Psoas muscle (tissue), 8 donors: ENCODE measurements at places on chromosomes 3 and 15. TPM values are rescaled to one million over a fixed set of nuclear protein-coding genes. Genes with fewer than 3 reads are reported as not detected.

DNA sequence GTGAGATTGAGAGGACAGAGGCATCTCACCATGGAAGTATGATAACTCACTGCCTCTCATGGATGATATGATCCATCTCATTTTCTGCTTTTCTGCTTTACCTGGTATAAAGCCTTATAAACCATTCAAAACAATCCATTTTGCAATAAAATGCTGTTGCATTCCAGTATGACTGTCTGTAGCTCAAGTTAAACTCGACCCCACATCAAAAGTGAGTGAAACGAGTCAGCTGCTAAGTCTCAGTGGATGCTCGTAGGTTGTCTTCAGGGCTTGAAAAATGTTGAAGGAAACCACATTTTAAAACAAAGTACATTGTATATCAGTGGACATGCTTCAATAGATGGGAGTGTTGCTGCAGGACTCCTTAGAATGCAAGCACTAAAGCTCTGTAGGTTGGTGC, 839.0 kb downstream of the TUSC7 start:
- no peak for DNase-seq
- H3K27me3 ChIP-seq, result no peaks in the 10 kb centered on the region
- no peaks in the 10 kb centered on the region for H3K4me1 ChIP-seq
- H3K27ac ChIP-seq, result no peak overlapping the region
- no peaks in the 10 kb centered on the region for H3K36me3 ChIP-seq
- H3K4me3 ChIP-seq, result no peak overlapping the region

DNA sequence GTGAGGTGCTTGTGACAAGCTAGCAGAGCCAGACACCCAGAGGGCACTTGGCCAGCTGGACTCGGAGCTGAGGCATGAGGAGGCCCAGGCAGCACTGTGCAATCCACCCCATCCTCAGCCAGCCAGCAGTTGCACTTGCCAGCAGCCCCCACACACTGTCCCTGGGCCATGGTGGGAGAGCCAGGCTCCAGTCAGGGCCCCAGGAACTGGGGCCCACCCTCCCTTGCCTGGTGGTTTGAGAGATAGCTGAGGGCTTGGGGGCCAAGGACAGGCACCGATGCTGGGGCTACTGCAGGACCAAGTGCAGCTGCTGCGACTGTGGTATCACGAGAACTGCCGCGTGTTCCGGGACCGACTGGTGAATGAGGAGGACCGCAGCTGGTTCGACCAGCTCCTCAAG, 63.5 kb downstream of the DNAH1 start:
- H3K36me3 ChIP-seq, result no peaks in the 10 kb centered on the region
- H3K27me3 ChIP-seq, result no peaks in the 10 kb centered on the region
- DNase-seq, result no peak
- H3K4me3 ChIP-seq, result no peak overlapping the region
- no peaks in the 10 kb centered on the region for H3K4me1 ChIP-seq

DNA sequence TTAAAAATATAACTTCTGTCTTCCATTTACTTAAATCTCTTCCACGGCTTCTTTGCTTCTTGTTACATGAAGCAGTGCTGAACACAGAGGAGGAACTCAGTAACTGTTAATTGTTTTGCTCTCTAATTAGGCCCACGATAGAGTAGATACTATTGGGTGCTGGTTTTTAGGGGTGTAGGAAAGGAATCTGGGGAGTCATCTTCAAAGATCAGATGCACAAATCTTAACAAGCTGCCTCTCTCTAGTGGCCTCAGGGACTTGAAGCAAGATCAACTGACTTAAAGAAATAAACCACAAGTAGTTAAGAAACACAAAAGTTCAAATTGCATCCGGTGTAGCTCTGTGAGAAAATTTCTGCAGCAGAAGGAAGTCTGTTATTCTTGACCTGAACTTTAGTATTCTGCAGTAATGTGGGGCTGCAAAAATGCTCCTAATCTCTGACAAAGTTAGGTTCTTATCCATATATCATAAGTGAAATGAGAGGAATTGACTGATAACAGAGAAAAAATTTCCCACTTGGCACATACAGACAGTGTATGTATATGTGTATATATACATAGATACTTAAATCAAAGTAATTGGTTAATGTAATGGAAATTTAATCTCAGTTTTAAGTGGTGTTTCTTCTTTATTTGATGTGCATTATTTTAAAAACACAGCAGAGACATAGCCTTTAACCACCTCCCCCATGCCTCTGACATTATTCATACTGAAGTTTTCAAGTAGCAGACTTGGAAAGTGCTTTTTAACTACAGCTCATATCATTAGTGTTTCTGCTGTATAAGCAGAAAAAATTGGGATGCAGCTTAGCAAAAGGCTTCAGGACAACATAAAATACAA, 51.8 kb downstream of the CHST2 start:
- no peak overlapping the region for H3K27ac ChIP-seq
- no peak overlapping the region for H3K4me3 ChIP-seq
- no peaks in the 10 kb centered on the region for H3K27me3 ChIP-seq
- no peak for DNase-seq
- no peaks in the 10 kb centered on the region for H3K4me1 ChIP-seq

GRCh38 chr3:14439501-14440167, 37.2 kb downstream of the SLC6A6 start:
- no peaks in the 10 kb centered on the region for H3K27me3 ChIP-seq
- DNase-seq, result peak; percentile 70
- no peak overlapping the region for H3K4me3 ChIP-seq

- H3K4me1 ChIP-seq, result no peaks in the 10 kb centered on the region
- no peaks in the 10 kb centered on the region for H3K36me3 ChIP-seq
- no peak for DNase-seq
Observed at GRCh38 chr3:110806924-110807323, 264.7 kb upstream of the NECTIN3 start.

DNA sequence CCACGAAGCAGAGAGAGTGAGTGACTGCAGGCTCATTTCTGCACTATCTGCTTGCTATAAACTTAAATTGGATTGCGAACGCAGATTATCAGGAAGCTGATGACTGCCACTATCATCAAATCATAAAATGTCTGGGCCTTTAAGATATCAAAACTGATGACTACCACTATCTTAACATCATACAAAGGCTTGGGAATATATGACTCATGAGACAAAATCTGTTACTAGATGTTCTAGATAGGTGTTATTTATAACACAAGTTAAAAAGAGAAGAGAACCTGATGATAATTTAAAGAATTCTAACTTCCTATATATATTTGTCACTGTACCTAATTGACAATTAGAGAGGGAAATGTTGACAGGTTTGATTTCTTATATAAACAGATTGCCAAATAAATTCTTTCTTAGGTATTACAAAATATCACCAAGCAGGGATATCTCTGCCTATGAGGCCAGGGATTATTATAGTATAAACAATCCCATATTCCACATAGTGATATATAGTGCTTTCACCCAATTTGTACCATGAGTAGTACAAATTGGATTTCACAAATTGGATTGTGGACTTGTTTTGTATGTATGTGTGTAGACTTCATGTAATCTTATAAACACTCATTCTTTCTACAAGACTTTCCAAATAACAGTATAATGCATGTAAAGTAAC, 1157.2 kb downstream of the ROBO1 start:
- H3K4me3 ChIP-seq, result no peak overlapping the region
- no peaks in the 10 kb centered on the region for H3K27me3 ChIP-seq
- no peak for DNase-seq
- no peak overlapping the region for H3K27ac ChIP-seq
- H3K4me1 ChIP-seq, result no peaks in the 10 kb centered on the region

- H3K4me3 ChIP-seq, result no peak overlapping the region
- H3K27ac ChIP-seq, result no peak overlapping the region
- no peaks in the 10 kb centered on the region for H3K36me3 ChIP-seq
- H3K27me3 ChIP-seq, result no peaks in the 10 kb centered on the region
- H3K4me1 ChIP-seq, result peaks cover 9% of the 10 kb centered on the region
Observed at GRCh38 chr15:85172846-85173490, 191.3 kb downstream of the PDE8A start.

GRCh38 chr3:151926956-151927355, 53.5 kb downstream of the SUCNR1 start:
- H3K27me3 ChIP-seq, result peaks cover 1% of the 10 kb centered on the region
- no peaks in the 10 kb centered on the region for H3K4me1 ChIP-seq
- no peak for DNase-seq
- H3K4me3 ChIP-seq, result no peak overlapping the region
- no peaks in the 10 kb centered on the region for H3K36me3 ChIP-seq

GRCh38 chr15:57041416-57041815, 123.0 kb downstream of the TCF12 start:
- H3K4me1 ChIP-seq, result peaks cover 43% of the 10 kb centered on the region
- no peak overlapping the region for H3K27ac ChIP-seq
- H3K36me3 ChIP-seq, result no peaks in the 10 kb centered on the region
- DNase-seq, result no peak

GRCh38 chr3:46495901-46496456, 1.8 kb upstream of the RTP3 start:
- H3K36me3 ChIP-seq, result no peaks in the 10 kb centered on the region
- H3K4me1 ChIP-seq, result peaks cover 16% of the 10 kb centered on the region
- no peak overlapping the region for H3K27ac ChIP-seq
- no peak for DNase-seq
- no peak overlapping the region for H3K4me3 ChIP-seq
- H3K27me3 ChIP-seq, result no peaks in the 10 kb centered on the region

DNA sequence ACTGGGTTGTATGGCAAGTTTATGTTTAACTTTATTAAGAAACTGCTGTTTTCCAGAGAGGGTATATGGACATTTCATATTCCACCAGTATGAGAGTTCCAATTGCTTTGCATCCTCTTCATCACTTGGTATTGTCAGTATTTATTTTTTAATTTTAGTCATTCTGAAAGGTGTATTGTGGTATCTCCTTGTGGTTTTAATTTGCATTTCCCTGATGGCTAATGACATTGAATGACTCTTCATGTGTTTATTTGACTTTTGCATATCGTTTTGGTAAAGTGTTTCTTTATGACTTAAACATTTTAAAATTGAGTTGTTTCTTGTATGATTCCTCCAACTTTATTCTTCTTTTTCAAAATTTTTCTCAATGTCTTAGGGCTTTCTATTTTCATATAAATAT, 44.4 kb downstream of the IL1RAP start:
- DNase-seq, result no peak
- no peaks in the 10 kb centered on the region for H3K27me3 ChIP-seq
- H3K27ac ChIP-seq, result no peak overlapping the region
- no peak overlapping the region for H3K4me3 ChIP-seq
- H3K4me1 ChIP-seq, result no peaks in the 10 kb centered on the region

DNA sequence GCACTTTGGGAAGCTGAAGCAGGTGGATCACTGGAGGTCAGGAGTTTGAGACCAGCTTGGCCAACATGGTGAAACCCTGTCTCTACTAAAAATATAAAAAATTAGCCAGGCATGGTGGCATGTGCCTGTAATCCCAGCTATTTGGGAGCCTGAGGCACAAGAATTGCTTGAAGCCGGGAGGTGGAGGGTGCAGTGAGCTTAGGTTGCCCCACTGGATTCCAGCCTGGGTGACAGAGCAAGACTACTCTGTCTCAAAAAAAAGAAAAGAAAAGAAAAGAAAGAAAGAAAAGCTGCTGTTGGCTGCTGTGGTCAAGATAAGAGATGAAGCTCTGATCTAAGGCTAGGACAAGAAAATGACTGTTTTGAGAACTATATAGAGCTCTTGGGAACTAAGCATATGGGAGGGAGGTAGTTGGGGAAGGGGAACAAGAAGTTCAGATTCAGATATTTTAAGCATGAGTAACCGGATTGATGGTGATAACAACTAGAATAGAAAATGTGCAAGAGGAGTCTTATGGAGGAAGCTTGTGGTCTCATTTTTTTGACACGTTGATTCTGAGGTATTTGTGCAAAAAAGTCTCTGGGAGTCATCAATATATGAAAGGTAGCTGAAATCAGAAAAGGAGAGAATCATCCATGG, 25.7 kb downstream of the DNAH12 start:
- no peak overlapping the region for H3K4me3 ChIP-seq
- no peaks in the 10 kb centered on the region for H3K4me1 ChIP-seq
- H3K27ac ChIP-seq, result no peak overlapping the region
- DNase-seq, result no peak

DNA sequence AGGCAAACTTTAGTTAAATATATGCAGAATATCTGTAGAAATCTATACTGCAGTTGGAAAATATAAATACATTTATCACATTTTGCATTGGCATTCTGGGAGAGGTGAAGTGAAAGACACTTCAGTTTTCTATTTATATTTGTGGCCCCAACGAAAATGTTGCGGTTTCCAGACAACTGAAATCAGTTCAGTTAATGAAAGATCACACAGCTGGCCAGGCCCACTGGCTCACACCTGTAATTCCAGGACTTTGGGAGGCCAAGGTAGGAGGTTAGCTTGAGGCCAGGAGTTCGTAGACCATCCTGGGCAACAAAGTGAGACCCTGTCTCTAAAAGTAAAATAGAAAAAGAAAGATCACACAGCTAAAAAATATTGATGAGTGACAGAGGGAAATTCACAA, 11.9 kb upstream of the CLASP2 start:
- no peak for DNase-seq
- peaks cover 2% of the 10 kb centered on the region for H3K27me3 ChIP-seq
- no peak overlapping the region for H3K4me3 ChIP-seq
- no peaks in the 10 kb centered on the region for H3K36me3 ChIP-seq
- H3K27ac ChIP-seq, result no peak overlapping the region

DNA sequence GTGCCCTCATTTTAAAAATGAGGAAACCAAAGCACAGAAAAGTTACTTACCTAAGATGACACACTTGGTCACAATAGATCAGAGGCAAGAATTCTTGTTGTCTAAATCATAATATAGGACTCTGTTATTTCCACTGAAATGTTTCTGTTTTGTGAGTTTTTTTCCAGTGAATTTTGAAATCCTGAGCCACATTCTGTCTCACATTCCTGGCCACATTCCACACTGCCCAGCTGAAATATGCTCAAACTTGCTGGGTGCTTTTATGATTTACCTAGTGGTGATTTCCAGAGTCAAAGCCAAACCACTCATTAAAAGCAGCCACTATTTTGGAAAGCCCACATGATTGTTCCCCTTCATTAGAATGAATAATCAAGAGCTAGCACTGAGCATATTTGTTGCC, 82.3 kb upstream of the NPHP3 start:
- H3K36me3 ChIP-seq, result no peaks in the 10 kb centered on the region
- H3K4me3 ChIP-seq, result no peak overlapping the region
- no peak overlapping the region for H3K27ac ChIP-seq
- no peaks in the 10 kb centered on the region for H3K27me3 ChIP-seq
- no peak for DNase-seq
- H3K4me1 ChIP-seq, result peaks cover 9% of the 10 kb centered on the region

DNA sequence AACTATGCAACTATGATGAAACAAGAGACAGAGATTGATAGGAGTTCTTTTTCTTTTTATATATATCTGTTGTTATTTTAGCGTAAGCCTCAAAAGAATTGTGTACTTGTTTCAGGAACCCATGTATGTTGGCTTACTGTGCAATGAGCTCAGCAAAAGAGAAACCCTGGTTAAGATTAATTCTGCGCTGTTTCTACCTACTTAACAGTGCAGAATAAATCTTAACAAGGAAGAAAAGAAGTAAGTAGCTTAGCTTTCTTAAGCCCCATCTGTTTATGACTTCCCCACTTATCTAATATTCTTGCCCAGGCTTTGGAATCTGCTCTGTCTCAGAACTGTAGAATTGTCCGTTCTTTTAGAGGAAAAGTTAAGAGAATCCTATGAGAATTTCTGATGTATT, 27.4 kb downstream of the ECT2 start:
- peaks cover 6% of the 10 kb centered on the region for H3K36me3 ChIP-seq
- H3K4me3 ChIP-seq, result no peak overlapping the region
- no peak overlapping the region for H3K27ac ChIP-seq

GRCh38 chr15:66496951-66497501, 536 bp downstream of the SNAPC5 start:
- H3K4me3 ChIP-seq, result peak overlapping the region; percentile 91
- no peak for DNase-seq
- H3K27ac ChIP-seq, result peak overlapping the region; percentile 88
- H3K36me3 ChIP-seq, result peaks cover 9% of the 10 kb centered on the region

MYH15 gene
- 0.08 TPM for total RNA-seq

RTP1 gene
- not detected for total RNA-seq

BCL2A1 gene
- not detected for total RNA-seq

JAGN1 gene
- total RNA-seq, result 18.6 TPM

DUOX2 gene
- total RNA-seq, result 0.73 TPM

SKOR1 gene
- total RNA-seq, result 0.34 TPM
